Activated CD8-positive, alpha-beta T cell treated with anti-CD3 and anti-CD28 coated beads for 36 hours (primary cell): ENCODE measurements at places on chromosomes 13 and 19. TPM values are rescaled to one million over a fixed set of nuclear protein-coding genes. Genes with fewer than 3 reads are reported as not detected.

DNA sequence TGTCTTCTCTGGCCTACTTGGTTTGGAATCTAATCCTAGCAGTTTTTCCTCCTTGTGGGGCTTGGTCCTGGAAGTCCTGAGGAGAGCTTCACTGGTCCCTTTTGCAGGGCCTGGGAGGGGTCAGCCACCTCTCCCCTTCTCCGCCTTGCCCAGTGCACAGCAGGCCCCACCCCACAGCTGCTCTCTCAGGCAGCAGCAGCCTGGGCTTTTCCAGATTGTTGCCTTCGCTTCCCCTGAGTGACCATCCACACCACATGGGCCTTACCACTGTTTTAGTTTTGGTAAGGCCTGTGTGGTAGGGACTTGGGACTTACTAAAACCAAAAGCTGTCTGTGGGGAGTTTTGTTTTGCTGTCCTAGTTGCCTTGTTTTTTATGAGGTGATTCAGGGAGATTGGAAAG, 11.5 kb downstream of the MPHOSPH8 start:
- no peak for DNase-seq
- H3K4me1 ChIP-seq: peaks cover 17% of the 10 kb centered on the region
- peak overlapping the region; percentile 22 for H3K27ac ChIP-seq
- peaks cover 41% of the 10 kb centered on the region for H3K36me3 ChIP-seq

The MADCAM1 gene
- total RNA-seq: 0.22 TPM

GRCh38 chr19:40745402-40745780, 4.9 kb downstream of the ACTMAP start:
- peaks cover 5% of the 10 kb centered on the region for H3K36me3 ChIP-seq
- H3K27ac ChIP-seq: no peak overlapping the region
- no peaks in the 10 kb centered on the region for H3K27me3 ChIP-seq
- DNase-seq: no peak

DNA sequence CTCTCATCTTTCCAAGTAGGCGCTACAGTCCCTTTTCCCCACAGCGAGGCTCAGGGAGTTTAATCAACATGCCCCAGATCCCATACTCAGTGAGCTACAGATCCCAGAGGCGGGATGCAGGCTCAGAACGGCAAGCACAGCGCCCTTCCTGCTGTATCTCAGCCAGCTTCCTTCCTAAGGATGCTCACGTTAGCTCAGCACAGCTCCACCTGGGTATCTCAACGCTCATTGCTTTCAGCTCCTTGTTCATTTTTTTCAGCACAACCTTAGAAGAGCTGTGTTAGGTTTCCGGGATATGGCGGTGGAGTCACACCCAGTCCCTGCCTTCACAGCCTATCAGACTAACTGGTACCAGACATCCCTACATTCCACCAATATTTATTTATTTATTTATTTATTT, 3.1 kb upstream of the MEGF8 start:
- H3K27me3 ChIP-seq: peaks cover 13% of the 10 kb centered on the region
- no peak for DNase-seq
- peaks cover 21% of the 10 kb centered on the region for H3K4me1 ChIP-seq
- no peak overlapping the region for H3K4me3 ChIP-seq

- H3K4me3 ChIP-seq: no peak overlapping the region
- H3K4me1 ChIP-seq: peaks cover 3% of the 10 kb centered on the region
- no peaks in the 10 kb centered on the region for H3K27me3 ChIP-seq
- no peak overlapping the region for H3K27ac ChIP-seq
Observed at GRCh38 chr13:42803563-42804204, 22.3 kb downstream of the FAM216B start.

DNA sequence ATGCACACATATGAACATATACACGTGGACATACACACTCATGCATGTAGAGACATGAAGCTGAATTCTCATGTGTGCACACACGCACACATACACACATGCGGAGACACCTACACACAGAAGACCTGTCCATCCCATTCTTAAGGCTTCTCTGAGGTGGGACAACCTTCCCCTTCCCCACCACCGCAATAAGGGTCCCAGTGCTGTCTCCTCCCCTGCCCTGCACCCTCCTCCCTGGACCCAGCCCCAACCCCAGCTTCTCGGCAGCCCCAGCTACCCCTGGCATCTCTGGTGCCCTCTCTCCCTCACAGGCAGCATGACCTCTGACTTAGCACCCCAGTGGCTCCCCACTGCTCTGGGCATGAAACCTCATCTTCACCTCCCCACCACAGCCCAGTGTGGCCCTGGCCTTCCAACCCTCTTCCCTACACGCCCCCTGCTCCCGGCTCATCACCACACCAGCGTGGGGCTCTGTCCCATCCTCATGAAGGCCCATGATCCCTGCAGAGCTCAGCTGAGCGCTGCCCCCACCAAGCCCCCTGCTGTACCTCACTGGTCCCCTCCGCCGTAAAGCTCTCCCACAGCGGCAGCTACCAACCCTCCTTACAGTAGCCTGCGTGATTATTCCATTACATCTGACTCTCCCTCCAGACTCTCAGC, 204.1 kb upstream of the ZNF536 start:
- no peaks in the 10 kb centered on the region for H3K36me3 ChIP-seq
- H3K4me1 ChIP-seq: no peaks in the 10 kb centered on the region
- no peak overlapping the region for H3K4me3 ChIP-seq

DNA sequence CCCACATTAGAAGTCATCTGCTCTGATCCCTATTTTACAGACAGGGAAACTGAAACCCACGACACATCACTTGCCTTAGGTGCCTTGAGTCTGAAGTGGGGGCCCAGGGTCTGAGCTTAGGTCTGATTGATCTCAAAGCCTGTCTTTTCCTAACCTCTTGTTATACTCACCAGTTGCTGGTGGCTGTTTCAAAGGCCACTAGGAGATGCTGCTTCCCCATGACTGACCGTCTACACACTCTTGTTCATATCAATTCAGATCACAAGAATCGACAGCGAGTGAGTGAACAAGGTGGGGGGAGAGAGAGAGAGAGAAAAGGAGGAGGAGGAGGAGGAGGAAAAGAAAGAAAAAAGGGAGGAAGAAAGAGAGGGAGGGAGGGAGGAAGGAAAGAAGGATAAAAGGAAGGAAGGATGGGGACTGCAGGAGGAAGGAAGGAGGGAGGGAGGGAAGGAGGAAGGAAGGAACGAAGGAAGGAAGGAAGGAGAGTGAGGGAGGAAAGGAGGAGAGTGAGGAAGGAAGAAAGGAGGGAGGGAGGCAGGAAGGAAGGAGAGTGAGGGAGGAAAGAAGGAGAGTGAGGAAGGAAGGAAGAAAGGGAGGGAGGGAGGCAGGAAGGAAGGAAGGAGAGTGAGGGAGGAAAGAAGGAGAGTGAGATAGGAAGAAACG, 3.3 kb downstream of the OR10H1 start:
- peaks cover 1% of the 10 kb centered on the region for H3K27me3 ChIP-seq
- DNase-seq: peak; percentile 28
- no peak overlapping the region for H3K27ac ChIP-seq
- peaks cover 7% of the 10 kb centered on the region for H3K4me1 ChIP-seq
- no peaks in the 10 kb centered on the region for H3K36me3 ChIP-seq

The THSD8 gene
- 31.1 TPM for total RNA-seq

DNA sequence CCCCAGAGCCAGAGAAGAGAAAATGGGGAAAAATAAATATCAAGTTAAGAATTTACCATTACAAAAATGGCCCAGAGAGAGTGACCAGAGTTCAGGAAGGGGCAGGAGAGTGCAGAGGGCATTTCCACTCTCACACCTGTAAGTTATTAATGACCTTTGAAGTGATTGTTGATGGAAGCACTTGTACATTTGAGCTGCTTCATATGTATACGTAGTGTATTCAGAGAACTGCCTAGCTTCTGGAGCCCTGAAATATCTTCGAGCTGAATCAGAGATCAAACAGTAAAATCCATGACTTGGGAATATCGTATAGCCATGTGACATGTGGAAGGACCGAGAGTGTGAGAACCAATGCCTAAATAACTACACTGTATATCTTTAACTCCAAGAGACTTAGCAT, 49.2 kb upstream of the PCCA start:
- H3K27me3 ChIP-seq: peaks cover 4% of the 10 kb centered on the region
- H3K4me3 ChIP-seq: no peak overlapping the region
- no peak for DNase-seq
- no peak overlapping the region for H3K27ac ChIP-seq

- peaks cover 6% of the 10 kb centered on the region for H3K4me1 ChIP-seq
- H3K27me3 ChIP-seq: peaks cover 24% of the 10 kb centered on the region
- H3K27ac ChIP-seq: no peak overlapping the region
- no peak for DNase-seq
- H3K36me3 ChIP-seq: no peaks in the 10 kb centered on the region
- H3K4me3 ChIP-seq: no peak overlapping the region
Observed at GRCh38 chr19:54017261-54017660, 25.8 kb downstream of the CACNG6 start.

The UQCR11 gene
- total RNA-seq: 231 TPM

GRCh38 chr13:113360446-113360845, 3.5 kb downstream of the GRTP1 start:
- H3K4me3 ChIP-seq: no peak overlapping the region
- H3K27me3 ChIP-seq: peaks cover 19% of the 10 kb centered on the region
- peaks cover 2% of the 10 kb centered on the region for H3K4me1 ChIP-seq
- no peak overlapping the region for H3K27ac ChIP-seq
- no peaks in the 10 kb centered on the region for H3K36me3 ChIP-seq
- no peak for DNase-seq

The ZNF530 gene
- total RNA-seq: 6.8 TPM

The VSIG10L gene
- total RNA-seq: 3.6 TPM

The ATP1A3 gene
- 5.5 TPM for total RNA-seq

The CYP4F11 gene
- total RNA-seq: not detected

The HSH2D gene
- 23.5 TPM for total RNA-seq

The PCP2 gene
- 4.8 TPM for total RNA-seq

GRCh38 chr19:10863107-10863717, 8.1 kb upstream of the CARM1 start:
- no peak overlapping the region for H3K4me3 ChIP-seq
- no peaks in the 10 kb centered on the region for H3K36me3 ChIP-seq
- no peak for DNase-seq
- peaks cover 10% of the 10 kb centered on the region for H3K4me1 ChIP-seq
- no peak overlapping the region for H3K27ac ChIP-seq

The TYROBP gene
- total RNA-seq: 0.81 TPM

DNA sequence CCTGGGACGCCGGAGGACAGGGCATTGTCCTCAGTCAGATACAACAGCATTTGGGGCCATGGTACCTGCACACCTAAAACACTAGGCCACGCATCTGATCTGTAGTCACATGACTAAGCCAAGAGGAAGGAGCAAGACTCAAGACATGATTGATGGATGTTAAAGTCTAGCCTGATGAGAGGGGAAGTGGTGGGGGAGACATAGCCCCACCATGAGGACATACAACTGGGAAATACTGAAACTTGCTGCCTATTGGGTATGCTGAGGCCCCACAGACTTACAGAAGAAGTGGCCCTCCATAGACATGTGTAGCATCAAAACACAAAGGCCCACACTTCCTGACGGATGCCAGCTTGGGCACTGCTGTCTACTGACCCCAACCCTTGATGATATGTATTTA, 1.4 kb upstream of the ICAM4 start:
- H3K27ac ChIP-seq: no peak overlapping the region
- no peak for DNase-seq
- peaks cover 40% of the 10 kb centered on the region for H3K36me3 ChIP-seq
- H3K4me3 ChIP-seq: no peak overlapping the region
- H3K4me1 ChIP-seq: peaks cover 47% of the 10 kb centered on the region
- peaks cover 20% of the 10 kb centered on the region for H3K27me3 ChIP-seq
